ENCODE measurements at places on chromosomes 4 and X. TPM values are rescaled to one million over a fixed set of nuclear protein-coding genes. Genes with fewer than 3 reads are reported as not detected.

The GYPB gene
- total RNA-seq = not detected

DNA sequence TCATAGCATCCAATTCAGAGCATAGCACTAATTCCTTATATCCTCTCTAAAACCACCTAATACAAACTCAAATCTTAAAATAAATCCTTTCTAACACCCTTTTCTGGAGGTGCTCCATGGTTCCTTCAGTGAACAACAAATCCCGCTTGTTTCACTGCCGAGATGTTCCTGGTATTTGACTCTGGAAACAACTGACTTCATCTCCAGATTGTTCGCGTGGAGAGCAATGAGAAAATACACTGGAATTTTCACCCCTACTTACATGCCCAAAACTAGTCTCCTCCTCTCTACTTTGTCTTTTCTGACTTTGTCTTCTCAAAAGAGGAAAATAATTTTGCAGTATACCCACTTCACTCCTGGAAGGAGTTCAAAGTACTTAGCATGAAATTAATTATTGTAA is 129.0 kb downstream of the PLS3 start:
- DNase-seq = no peak

- no peak for DNase-seq
These were observed 23.0 kb upstream of the BCORL1 start for GRCh38 chrX:129959493-129959832.

DNA sequence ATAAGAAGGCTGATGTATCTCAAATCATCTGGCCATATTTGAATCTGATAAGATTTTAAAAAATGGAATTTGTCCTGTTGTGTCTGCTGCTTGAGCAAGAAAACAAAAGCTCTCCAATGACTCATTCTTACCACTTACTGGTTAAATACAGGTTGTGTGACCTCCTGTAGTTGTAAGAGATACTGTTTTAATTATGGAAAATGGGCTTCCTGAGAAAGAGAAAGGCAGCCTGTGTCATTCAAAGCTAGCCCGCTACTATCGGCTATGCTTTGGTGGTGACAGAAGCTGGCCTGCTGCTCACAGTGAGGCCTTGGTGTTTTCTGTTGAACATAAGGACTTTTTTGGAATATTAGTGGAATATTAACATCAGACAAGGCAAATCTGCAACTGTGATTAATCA is 1722.1 kb upstream of the PCDH10 start:
- no peak for DNase-seq

All from omental fat pad (tissue), 4 donors.